Activated naive CD8-positive, alpha-beta T cell treated with anti-CD3 and anti-CD28 coated beads, Interleukin-2, amount 50 U/mL, for 24 hours (primary cell): ENCODE measurements at places on chromosomes 4 and X.

- no peak for DNase-seq
Observed at GRCh38 chrX:41711021-41711667, 12.8 kb upstream of the GPR82 start.

GRCh38 chrX:30876367-30876766, 12.7 kb downstream of the TAB3 start:
- no peak for DNase-seq

- DNase-seq: no peak
Observed at GRCh38 chr4:14359991-14360390, 642.3 kb upstream of the CPEB2 start.

GRCh38 chr4:186759990-186760389, 36.3 kb upstream of the FAT1 start:
- no peak for DNase-seq

GRCh38 chr4:5451243-5451642, 257.1 kb downstream of the EVC2 start:
- DNase-seq: no peak

GRCh38 chr4:184684491-184685189, 35.1 kb downstream of the PRIMPOL start:
- no peak for DNase-seq
